ENCODE measurements at places on chromosomes 3 and 15. TPM values are rescaled to one million over a fixed set of nuclear protein-coding genes. Genes with fewer than 3 reads are reported as not detected.

DNA sequence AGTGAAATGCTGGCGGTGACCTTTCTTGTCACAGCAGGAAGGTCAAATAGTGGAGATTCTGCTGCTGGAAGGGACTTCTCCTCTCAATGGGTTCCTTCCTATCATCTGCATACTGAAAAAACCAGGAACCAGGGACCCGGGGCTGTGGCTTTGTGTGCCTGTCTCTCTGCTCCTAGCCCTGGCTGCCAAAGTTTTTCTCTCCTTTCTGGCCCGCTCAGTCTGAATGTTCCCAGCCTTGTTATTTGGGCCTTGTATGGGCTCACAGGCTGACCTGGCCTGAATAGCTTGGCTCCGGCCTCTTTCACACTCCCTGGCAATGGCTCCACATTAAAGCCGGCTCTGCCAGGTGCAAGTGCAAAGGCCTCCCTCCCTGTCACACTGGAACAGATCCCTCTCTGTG, 94.7 kb downstream of the LRIG1 start:
- no peak for DNase-seq

Gene APBA2
- 8.8 TPM for total RNA-seq

- DNase-seq, result no peak
Measured at GRCh38 chr3:107432646-107433045, 55.4 kb downstream of the CCDC54 start.

GRCh38 chr15:92954578-92954977, 54.5 kb downstream of the CHD2 start:
- no peak for DNase-seq

Gene GUCA1C
- not detected for total RNA-seq

GRCh38 chr15:78063970-78064385, 13.5 kb downstream of the TBC1D2B start:
- no peak for DNase-seq

Gene SLC15A2
- 0.29 TPM for total RNA-seq

Gene TMEM115
- total RNA-seq, result 73.1 TPM

Gene GPR27
- not detected for total RNA-seq

Gene IMPG2
- 0.36 TPM for total RNA-seq

GRCh38 chr15:33296050-33296449, 14.7 kb upstream of the RYR3 start:
- DNase-seq, result no peak

All from osteoblast (primary cell).